ENCODE measurements at places on chromosomes 2 and 18.

DNA sequence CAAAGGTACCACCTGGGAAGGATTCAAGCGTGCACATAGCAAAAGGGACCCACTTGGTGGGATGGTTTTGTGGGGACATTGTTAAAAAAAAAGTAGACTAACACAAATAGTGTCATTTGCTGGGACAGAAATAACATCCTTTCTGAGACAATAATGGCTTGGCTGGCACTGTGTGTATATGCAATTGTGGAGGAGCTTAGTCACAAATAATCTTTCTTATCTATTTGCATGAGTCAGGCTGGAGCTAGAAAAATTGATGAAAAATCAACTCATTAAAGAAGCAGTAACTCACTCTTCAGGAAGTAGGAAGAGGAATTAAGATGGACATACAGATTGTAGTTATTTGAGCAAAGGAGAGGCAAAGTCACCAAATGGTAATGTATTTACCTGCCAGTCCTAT is 29.5 kb upstream of the ITGB6 start:
- no peak for DNase-seq

DNA sequence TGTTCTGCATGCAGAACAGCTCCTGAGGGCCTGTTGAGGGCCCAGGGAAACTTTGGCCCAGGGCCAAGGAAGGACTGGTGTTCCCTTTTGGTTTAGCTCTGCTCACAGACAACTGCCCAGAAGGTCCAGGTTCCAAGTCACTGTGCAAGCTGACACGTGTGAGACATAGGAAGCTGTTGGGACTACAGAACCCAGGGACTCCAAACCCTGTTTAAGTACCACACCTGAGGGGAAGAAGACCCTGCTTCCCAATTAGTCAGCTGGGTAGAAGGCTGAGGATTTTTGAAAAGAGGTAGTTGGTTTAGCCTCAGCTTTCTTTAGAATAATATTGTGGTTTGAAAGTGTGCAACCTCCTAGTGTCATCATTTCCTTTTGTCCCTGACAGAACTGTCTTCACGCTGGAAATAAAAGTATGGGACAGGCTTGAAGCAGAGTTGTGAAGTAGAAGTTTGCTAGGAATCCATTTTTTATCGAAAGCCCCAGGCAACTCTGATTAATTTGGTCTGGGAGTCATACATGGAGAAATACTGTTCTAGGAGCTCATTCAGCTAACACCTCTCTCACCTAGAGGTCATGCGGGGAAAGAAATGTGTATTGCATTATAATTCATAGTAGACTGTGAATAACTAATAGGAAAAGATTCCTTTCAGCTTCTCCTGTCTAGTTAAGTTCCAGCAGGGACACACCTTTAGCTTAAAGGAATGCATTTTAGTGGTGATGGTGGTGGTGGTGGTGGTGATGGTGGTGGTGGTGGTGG is 19.9 kb upstream of the IL1RL1 start:
- DNase-seq: no peak

- no peak for DNase-seq
Observed at GRCh38 chr2:57990118-57990725, 56.4 kb upstream of the VRK2 start.

DNA sequence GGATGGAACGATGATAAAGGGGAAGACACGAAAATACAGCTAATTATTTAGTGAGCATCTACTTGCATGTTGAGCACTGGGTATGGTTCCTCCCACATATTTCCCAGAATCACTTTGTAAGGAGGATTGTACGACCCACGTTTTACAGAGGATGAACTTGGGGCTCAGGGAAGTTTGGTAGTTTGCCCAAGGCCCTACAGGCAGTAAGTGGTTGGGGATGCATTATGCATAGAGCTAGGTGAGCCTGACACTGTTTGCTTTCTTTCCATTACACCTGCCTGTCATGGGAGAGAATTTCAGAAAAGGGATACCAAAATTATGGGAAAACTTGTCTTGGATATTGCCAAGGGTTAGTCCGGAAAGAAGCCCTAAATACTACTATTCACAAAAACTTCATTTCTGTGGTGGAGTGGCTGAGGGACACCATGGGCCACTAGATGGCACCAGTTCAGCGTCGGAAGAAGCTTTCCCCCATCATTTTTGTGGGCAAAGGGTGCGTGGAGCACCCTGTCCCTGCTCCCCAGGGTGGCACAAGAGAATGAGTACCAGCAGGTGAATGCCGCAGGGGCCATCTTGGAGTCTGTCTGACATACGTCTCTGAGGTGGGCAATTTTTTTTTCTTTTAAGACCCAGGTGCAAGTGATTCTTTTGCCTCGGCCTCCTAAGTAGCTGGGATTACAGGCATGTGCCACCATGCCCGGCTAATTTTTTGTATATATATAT is 23.5 kb upstream of the C18orf32 start:
- peak; percentile 4 for DNase-seq

GRCh38 chr2:232874677-232875223 is 4.7 kb downstream of the SNORC start:
- no peak for DNase-seq

DNA sequence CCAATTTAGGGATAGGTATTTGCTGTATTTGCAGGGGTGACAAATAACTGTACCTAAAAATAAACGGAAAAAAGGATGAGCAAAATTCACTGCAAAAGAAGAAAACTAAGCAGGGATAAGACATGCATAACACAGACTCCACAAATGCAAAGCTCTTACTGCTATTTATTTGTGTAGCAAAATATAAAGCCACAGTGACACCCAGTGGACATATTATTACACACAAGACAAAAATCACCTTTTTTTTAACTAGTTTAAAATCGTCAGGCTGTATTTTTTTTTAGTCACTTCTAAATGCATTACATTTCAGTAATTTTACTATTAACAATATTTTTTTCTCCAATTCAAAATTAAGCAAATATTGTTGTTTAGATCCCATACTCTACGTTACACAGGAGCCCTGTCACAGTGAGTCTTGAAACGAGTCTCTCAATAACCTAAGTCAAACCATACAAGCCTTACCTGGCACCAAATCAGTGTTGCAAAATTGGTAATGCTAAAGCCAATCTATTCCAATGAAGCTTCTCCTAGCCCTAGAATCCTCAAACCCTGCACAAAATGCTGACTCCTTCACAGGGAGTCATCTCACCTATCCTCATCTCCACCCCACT is 23.7 kb downstream of the METTL4 start:
- DNase-seq: no peak

GRCh38 chr2:430291-431040 is 142.6 kb upstream of the ALKAL2 start:
- no peak for DNase-seq

GRCh38 chr2:239220341-239220740 is 180.5 kb downstream of the HDAC4 start:
- DNase-seq: no peak

- no peak for DNase-seq
Observed at GRCh38 chr18:77785415-77785975, 535.8 kb downstream of the GALR1 start.

- DNase-seq: no peak
Observed at GRCh38 chr2:12818416-12819102, 101.8 kb downstream of the TRIB2 start.

DNA sequence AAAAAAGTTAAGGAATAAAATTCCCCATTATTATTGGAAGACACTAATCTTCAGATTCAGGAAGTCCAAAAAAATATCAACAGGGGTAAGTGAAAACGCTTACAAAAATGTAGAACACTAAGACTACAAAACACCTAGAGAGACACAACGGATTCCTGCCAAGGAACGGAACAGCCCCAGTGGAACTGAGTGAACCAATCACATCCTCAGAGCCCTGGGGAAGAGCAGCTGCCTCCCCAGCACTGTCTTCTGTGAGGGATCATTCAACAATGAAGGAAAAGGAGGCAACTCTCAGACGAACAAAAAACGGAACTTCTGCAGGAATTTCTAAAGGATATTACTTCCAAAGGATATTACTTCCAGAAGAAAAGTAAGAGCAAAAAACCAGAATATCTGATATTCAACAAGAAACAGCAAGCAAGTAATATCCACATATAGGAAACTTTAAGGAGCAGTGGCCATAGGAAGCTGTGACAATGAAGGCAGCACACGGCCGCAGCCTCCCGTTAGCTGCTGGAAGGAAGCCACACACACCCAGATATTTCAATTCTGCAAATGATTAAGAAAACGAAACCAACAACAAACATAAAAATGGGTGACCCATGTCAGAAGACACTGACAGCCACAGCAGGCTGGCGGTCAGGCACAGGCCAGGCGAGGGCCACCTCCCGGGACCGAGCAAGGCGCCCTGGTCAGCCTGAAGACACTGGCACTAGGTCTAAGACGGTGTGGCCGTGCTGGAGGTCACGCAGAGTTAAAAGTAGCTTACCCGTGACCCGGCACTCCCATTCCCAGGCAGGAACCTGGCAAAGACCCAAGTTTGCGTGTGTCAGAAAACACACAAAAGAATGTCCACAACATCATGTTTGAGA is 81.8 kb downstream of the HDAC4 start:
- no peak for DNase-seq

DNA sequence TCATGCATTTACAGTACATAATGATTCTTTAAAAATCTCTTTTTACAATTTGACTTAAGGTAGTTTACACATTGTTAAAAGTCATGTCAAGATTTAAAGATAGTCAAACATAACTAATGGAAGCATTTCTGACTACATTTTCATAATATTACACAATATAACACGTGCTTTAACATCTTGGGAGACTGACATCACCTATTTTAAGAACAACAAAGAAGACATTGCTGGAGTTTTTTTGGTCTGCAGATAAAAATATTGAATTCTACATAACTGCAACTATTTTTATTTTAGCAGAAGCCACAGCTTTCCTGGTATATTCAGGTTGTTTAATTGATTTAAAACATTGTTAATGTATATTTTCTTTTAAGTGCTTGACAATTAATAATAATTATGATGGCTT is 65.7 kb downstream of the UBR3 start:
- DNase-seq: no peak

GRCh38 chr2:74414881-74415761 is 6.3 kb downstream of the C2orf81 start:
- DNase-seq: no peak

DNA sequence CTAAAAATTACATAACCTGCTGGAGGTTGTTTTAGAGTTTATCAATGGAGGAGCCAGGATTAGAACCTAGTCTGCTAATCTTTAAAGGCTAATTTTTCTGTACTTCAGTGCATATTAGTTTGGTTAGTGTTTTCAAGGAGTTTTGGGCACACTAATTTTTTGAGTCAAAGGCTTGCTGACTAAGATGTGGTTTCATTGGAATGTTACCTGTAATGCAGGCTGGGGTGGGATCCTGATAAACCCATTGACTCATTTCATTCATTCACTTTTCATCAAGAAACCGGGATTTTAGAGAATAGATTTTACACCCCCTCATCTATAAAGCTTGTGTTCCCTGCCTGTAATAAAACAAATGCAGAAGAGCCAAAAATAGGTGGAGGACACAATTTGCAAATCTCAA is 91.9 kb upstream of the IL1R2 start:
- no peak for DNase-seq

DNA sequence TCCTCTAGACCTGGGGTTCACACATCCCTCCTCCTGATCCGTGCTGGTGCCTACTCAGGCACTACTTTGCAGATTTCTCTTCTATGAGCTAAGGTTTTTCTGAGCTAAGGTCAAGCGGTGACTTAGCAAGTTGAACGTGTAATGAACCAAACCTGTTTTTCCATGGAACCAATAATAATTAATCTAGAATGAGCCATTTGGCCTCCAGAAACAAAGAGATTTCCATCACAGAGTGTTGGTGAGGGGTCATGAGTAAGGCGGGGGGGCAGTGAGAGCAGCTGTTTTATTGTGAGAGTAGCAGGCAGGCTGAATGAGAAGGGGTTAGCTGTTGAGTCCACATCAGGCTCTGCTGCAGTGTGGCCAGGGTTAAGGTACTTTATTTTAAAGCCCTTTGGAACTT is 112.0 kb upstream of the FOSL2 start:
- no peak for DNase-seq

GRCh38 chr2:71681626-71682025 is 228.3 kb downstream of the DYSF start:
- no peak for DNase-seq

DNA sequence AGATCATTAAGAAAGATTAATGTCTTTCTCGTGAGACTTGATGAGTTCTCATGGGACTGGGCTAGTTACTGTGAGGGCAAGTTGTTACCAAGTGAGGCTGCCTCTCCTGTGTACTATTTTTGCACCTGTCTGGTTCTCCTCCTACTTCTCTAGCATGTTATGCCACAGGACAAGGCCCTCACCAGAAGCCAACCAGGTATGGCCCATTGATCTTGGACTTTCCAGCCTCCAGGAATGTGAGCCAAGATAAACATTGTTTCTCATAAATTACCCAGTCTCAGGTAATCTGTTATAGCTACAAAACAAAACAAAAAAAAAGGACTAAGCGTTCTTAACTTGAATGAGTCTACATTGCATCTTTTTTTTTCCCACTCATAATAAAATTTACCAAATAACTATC is 184.1 kb downstream of the CDH7 start:
- no peak for DNase-seq

- no peak for DNase-seq
Observed at GRCh38 chr2:102018823-102019445, 27.2 kb downstream of the IL1R2 start.

GRCh38 chr2:241842620-241843211 is 16.0 kb downstream of the PDCD1 start:
- peak; percentile 25 for DNase-seq

DNA sequence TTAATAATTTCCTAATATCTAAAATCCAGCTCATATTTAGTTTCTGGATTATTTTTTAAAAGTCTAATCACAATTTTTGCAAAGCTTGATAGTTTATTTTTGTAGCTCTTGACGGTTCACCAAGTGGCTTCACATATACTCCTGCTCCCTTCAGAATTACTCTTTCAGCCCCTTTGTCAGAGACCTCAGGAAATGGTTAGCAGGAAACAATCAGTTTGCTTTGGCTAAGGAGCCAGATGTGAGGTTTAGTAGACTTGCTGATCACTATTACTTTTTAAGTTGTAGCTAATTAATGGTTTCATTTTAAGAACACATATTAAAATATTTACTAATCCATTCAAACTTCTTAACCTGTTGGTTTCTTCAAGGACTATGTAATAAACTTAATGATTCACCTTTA is 2.3 kb downstream of the RBBP8 start:
- no peak for DNase-seq

GRCh38 chr18:50847192-50847591 is 27.4 kb upstream of the MRO start:
- no peak for DNase-seq

DNA sequence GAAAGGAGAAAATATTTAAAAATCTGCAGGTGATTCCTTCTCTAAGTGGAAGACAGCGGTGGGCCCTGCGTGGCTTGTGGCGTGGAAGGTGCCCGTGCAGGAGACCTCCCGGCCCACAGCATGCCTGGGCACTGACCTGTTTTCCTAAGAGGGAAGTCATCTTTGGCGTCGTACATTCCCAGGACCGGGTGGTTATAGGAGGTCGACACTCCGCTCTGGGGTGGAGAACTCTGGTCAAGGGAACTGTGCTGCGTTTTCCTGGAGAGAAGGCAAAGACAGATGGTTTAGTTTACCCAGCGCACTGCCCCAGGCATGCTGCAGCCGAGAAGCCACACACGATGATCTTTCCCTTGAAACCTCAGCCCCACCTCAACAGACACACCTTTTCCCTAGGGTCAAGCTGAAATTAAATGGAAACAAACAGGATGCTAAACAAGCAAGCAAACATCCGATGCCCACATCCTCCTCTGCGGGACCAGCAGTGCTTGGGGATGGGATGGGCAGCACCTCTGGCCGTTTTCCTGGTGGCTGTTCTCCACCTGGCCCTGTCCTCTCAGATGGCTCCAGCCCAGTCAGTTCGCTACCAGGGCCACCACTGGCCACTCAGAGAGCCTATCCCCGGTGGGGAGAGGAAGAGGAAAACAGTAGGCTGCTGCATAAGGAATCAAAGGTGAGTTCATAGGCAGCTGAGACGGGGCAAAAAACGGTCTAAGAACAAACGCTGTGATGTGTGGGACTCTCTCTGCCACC is 244.1 kb downstream of the HDAC4 start:
- DNase-seq: no peak

Measured in nucleus accumbens (tissue), 56 donors.